ENCODE measurements at places on chromosomes 6 and 20.

DNA sequence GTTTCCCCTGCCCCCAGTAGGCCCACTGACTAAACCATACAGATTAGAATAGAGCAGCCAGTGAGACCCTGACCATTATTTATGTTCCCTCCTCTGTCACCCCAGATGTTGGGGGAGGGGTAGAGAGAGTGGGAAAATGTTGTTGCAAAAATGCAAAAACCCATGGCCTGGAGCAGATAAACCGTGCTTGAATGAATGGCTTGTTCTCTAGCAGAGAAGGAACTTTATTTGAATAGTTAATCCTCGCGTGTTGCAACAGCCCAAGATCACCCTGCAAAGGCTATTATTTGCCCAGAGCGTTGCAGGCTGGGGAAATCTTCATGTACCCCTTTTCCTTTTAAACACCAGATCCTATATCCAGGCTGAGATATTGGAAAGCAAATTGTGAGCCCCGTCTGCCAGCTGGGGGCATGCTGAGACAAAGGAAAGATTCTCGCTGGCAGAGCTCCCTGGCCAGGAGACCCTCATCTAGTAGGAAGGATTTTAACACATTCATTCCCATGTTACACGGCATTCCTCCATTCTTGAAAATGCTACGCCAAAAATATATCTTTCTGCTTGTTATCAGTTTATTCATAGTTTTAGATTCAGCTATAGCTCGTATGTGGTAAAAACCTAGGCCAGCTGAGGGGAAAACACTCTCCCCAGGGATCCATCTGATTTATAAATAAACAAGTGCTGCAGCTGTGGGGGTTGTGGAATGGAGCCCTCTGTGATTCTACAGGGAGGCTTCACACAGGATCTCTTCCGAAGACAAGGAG lies 53.0 kb downstream of the LINC00237 start:
- DNase-seq: no peak

GRCh38 chr6:38638941-38639497 lies 710 bp downstream of the BTBD9 start:
- DNase-seq: no peak

- DNase-seq: no peak
Measured at GRCh38 chr20:6707321-6707831, 60.1 kb upstream of the BMP2 start.

- peak; percentile 6 for DNase-seq
Measured at GRCh38 chr20:34389206-34389953, 26.3 kb downstream of the ITCH start.

- DNase-seq: no peak
Measured at GRCh38 chr6:53322188-53323029, 26.3 kb downstream of the ELOVL5 start.

- no peak for DNase-seq
Measured at GRCh38 chr6:99330159-99330558, 19.3 kb downstream of the FAXC start.

DNA sequence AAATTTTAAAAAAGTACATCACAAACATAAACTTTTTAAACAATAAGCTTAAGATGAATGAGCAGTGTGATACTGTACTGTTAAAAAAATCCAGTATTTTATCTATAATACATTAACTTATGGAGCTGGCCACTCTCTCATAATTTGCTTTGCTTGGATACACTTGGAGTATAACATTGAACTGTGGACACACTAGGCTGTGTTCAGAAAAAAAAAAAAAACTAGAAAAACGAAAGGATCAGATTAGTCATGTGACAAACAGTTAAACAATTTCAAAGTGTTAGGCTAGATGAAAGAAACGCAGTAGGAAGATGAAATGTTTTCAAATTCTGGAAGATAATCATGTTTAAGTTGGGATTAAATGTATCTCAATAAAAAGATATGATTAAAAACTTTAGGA lies 220.0 kb downstream of the GRIK2 start:
- no peak for DNase-seq

GRCh38 chr6:115932481-115932880 lies 128.2 kb downstream of the FRK start:
- DNase-seq: no peak

GRCh38 chr20:1872459-1873097 lies 22.6 kb upstream of the SIRPA start:
- DNase-seq: no peak

DNA sequence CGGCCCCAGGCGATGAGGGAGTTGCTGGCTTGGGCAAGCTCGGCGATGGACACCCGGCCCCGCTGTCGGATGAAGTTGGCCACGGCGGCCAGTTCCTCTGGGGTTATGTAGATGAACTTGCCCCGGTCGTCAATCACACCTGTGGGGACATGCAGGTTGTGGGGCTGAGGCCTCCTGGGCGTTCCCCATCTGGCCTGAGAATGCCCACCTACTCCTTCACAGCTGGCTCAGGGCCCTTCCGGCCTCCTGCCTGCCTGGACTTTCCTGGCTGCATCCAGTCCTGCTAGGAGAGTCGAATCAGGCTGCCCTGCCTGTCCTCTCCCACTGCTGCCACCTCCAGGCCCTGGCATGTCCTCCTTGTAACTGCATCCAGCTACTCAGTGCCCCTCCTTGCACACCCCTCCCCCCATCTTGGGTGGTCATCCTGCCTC lies 13.8 kb downstream of the DDRGK1 start:
- DNase-seq: no peak

DNA sequence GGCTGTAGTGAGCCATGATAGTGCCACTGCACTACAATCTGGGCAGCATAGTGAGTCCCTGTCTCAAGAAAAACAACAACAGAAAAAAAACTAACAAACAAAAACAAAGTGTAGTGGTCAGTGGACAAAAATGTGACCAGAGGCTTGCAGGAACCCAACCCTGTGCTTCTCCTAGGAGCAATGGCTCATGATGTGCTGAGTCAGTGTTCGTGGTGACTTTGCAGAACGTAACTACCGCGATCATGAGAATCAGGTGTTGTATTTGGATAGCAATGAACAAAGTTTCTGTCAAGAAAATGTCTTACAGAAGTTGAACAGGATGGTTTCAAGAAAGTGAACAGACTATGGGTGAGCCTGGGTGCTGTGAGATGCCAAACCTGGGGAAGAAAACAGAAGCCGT lies 18.5 kb upstream of the FOXC1 start:
- no peak for DNase-seq

GRCh38 chr6:93940381-93940780 lies 521.0 kb upstream of the EPHA7 start:
- DNase-seq: no peak

- DNase-seq: no peak
Measured at GRCh38 chr6:144568241-144568640, 283.1 kb downstream of the UTRN start.

DNA sequence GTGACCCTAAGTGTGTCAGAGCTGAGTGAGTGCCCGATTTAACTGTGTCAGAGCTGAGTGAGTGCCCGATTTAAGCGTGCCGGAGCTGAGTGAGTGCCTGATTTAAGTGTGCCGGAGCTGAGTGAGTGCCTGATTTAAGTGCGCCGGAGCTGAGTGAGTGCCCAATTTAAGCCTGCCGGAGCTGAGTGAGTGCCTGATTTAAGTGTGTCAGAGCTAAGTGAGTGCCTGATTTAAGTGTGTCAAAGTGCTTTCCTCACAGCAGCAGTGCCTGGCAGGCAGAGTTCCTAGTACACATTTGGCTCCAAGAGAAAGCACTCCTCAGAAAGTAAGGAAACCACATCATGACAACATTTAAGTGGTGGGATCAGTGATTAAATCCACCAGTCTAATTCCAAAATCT lies 13.2 kb downstream of the SERAC1 start:
- peak; percentile 73 for DNase-seq

DNA sequence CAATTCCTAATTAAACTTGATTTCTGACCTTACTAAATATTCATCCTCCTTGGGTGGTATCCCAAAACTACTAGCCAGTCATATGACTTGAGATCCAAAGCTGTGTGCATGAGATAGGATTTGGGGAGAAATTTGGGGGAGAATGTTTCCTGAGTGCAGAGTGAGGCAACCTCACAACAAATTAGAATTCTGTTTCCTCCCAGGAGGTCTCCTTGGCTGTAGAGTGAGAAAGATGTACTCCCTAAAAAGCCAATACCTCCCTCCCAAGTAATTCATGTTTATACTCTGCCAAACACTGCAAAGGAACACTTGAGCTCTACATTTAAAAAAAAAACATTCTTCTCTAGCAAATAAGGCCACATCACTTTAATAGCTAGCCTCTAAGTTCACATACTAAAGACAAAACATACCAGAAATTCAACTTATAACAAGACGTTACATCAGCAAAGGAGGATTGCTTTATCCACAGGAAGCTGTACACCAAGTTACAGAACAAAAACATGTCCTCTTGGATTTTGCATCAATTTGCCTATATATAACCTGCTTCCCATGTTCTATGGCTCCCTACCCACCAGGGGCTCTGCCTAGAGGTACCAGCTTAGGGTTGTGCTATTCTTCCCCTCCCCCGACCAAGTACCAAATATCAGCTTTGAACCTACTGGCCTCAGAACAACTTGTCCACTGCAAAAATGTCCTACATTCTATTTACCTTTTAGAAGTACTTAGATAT lies 15.4 kb upstream of the TMEM30A start:
- no peak for DNase-seq

- DNase-seq: no peak
Measured at GRCh38 chr6:37142050-37142614, 27.8 kb upstream of the PIM1 start.

GRCh38 chr6:136088693-136089092 lies 161.4 kb downstream of the MTFR2 start:
- no peak for DNase-seq

DNA sequence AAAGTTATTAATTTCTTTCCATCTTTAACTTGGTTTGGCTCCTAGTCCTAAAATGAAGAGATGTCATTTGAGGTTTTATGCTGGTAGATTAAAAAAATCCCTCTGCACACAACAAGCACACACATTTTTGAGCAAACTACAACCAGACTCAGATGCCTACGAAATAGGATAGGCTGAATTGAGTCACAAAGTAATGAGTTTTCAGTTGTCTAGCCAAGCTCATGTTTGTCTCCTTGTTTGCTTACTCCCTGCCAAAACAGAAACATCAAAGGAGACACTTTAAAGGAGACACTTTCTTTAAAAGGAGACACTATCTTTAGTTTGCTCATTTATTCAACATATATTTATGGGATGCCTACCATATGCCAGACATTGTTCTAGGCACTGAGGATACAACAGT lies 56.2 kb downstream of the TPBG start:
- DNase-seq: no peak

DNA sequence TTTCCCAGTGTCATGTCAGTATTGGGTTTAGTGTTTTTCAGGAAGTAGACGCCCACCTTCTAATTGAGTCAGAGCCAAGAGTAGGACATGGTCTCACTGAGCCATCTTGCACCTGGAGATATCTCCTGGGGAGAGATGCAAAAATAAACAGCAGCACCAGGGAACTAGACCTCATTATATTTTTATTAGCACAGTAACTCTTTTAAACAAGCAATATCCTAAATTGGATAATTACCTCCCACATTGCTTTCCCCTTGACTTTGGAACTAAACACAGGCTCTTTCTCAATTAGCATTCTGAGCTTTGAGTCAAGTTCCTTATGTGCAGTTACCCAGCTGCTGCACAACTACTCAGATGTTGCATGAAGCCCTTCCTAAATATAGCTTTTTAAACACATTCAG lies 175.4 kb downstream of the IBTK start:
- no peak for DNase-seq
